NCI-H510A (cell line): ENCODE measurements at places on chromosomes 16 and 17.

DNA sequence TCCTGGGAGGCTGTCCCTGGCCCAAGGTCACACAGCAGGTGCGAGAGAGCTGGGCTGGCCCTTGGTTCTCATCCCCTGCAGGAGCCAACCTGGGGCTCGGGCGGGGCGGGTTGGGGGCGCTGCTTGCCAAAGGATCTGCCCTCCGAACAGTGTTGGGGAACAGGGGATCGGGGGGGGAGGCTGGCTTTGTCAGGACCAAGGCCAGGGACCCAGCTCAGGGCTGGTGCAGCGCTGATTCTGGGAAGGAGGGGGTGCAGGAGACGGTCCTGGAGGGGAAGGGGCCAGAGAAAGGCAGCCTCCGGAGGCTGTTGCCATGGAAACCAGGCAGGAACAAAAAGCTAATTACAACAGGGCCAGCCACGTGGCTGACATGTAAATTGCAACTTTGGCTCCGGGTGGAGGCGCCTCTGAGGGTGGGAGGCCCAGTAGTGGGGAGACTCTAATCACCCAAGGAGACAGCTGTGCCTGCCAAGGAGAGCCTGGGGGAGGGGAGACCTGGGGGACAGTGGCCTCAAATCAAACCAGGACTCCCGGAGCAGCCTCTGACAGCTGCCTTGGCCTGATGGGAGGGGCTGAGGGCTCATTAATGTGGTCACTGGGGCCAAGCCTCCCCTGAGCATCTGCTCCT lies 1.3 kb downstream of the TUBB3 start:
- no peak for DNase-seq

- no peak for DNase-seq
These were observed 6.6 kb downstream of the IGF2BP1 start for GRCh38 chr17:49003557-49004511.

DNA sequence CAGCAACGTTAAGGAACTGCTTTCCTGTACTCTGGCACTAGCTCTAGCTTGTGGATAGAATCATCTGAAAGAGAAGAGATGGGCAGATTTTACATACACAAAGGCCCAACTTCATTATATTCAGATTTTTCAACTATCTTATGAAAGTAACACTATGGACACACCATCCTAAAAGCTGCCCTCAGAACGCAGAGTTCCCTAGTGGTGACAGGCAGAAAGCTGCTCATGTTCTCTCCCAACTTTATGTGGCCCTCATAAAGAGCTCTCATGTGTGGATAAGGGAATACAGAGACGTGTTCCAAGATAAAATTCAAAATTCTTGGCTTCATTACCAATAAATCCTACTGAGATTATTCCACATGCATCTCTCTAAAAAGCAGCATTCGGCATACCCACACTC lies 1.5 kb downstream of the CFAP20 start:
- DNase-seq, result no peak

DNA sequence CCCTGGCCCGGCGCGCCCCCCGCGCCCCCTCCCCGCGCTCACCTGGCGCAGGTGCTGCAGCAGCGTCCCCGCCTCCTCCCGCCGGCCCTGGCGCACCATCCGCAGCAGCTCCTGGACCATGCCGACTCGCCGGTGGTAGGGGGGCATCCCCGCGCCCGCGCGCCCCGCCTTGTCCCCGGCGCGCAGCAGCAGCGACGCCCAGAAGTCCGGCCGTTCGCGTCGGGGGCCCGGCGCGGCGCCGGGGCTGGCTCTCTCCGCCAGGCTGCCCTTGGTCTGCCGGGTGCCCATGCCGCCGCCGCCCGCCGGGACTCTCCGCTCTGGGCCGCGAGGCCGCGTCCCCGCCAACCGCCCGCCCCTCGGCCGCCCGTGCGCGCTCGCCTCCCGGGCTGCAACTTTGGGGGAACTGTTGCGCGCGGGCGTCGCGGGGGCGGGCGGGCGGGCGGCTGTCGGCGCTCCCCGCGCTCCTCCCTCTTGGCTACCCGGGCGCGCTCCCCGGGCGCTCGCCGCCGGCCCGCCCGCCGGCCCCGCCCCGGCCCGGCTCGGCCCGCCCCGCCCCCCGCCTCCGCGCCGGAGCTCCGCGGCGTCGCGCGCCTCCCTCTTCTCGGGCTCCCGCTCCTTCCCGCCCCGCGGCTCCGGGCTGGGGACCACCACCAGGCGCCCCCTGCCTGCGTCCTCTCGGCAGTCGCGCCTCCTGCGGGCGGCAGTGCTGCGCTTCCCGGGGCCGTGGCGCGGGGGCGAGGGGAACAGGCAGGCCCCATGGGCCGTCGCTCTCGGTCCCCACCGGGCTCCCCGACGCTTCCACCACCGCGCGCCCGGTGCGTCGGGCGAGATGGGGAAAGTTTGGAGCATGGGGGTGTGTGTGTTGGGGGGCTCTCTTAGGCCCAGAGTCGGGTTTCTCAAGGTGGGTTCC lies at the start of gene LRRC75A:
Gene LRRC75A, minus strand, starts transcription at position 491 of the 910 bp plus-strand sequence. Its CDS starts 203 bp downstream, at position 288.
- DNase-seq, result no peak

GRCh38 chr16:67150047-67150832 lies 558 bp downstream of the B3GNT9 start:
- DNase-seq, result peak; percentile 33

GRCh38 chr17:27284811-27285415 lies 9.0 kb upstream of the WSB1 start:
- no peak for DNase-seq

GRCh38 chr16:12460064-12460392 lies 343.7 kb downstream of the CPPED1 start:
- no peak for DNase-seq

DNA sequence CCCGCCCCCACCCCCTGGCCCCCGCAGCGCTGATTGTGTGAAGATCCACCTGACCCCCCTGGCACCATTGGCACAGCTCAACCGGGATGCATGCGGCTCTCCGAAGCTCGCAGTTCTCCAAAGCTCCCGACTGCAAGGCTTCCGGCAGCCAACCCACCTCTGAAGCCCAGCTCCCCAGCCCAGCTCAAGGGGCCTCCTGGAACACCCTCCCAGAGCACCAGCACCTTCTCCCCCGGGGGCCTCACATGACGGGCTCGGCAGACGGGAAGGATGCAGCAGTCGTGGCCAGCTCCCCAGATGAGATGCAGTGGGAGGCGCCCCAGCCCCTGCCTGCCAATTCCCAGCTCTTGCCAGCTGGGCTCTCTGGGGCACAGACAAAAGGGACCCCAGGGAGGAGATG lies 215.3 kb downstream of the ZNF423 start:
- DNase-seq, result no peak

DNA sequence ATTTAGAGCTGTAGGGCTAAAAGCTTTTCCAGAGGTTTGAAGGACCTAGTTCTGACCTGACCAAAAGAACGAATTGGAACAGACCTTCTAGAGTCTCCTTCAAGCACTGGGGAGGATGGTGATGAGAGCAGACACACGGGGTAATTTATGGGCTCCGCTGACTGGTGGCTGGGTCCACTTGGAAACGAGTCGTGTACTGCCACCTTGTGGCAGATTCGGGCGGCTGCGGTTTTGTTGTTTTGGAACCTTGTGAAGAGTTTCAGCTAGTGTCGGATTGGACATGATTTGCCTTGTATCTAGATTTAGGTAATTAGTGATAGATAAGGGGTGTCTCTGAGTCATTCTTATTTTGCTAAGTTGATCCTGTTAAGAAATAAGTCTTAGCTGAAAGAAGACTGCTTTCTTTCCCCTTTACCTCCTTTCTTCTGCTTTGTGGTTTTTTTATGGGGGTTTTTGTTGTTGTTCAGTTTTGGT lies 98.9 kb downstream of the AATF start:
- peak; percentile 72 for DNase-seq

DNA sequence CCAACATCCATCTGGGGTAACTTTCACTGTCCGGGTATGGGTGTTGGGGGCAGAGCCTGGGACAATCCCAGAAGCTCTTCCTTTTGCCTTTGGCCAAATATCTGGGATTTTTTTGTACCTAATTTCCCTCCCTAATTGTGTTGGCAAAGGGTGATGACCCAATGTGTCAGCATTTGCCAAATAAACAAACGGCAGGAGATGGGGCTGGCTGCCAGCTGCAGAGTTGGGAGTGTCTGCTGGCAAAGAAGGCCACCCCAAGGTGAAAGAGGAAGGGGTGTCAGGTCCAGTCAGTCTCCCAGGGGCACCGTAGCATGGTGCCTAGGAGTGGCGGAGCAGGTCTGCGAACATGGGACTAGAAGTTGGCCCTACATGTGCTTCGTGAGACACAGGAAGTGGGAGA lies 73.0 kb downstream of the SLC6A2 start:
- DNase-seq, result no peak

- DNase-seq, result peak; percentile 13
These were observed 428 bp downstream of the SGSM2 start for GRCh38 chr17:2337544-2338314.
